ENCODE measurements at places on chromosomes 16 and 17.

- no peak for DNase-seq
Measured at GRCh38 chr17:81373536-81374160, 21.6 kb upstream of the BAHCC1 start.

- no peak for DNase-seq
Measured at GRCh38 chr17:17466511-17466910, 10.3 kb upstream of the MED9 start.

DNA sequence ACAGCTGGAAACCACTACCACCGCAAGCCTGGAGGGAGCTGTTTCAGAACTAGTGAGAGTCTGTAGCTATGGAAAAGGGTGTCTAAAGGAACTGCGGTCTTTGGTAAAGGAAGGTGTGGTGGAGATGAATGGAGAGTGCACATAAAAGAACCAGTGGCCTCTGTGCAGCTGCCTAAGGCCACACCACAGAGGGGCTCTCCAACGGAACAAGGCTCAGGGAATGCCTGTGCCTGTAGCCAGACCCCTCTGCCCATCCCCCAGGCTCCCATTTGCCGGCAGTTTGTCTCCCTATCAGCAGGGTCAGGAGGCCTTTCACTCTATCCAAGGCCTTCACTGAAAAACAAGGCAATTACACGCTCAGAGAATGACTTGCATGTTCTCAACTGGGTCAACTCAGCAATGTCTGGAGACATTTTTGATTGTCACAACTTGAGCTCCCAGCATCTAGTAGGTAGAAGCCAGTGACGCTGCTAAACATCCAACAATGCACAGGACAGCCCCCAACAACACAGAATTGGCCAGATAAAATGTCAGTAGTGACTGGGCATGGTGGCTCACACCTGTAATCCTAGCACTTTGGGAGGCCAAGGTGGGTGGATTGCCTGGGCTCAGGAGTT, 3.3 kb upstream of the FDXR start:
- no peak for DNase-seq

GRCh38 chr17:9938764-9939163, 33.7 kb upstream of the RCVRN start:
- DNase-seq: no peak

- DNase-seq: no peak
Measured at GRCh38 chr17:57121308-57122042, 36.4 kb downstream of the AKAP1 start.

All from activated CD4-positive, alpha-beta T cell treated with anti-CD3 and anti-CD28 coated beads, Interleukin-2, amount 50 U/mL, for 24 hours (primary cell).